CD4-positive, alpha-beta memory T cell (primary cell): ENCODE measurements at places on chromosomes 2 and 18. TPM values are rescaled to one million over a fixed set of nuclear protein-coding genes. Genes with fewer than 3 reads are reported as not detected.

- DNase-seq, result no peak
- H3K27me3 ChIP-seq, result no peaks in the 10 kb centered on the region
- no peak overlapping the region for H3K27ac ChIP-seq
- H3K36me3 ChIP-seq, result peaks cover 63% of the 10 kb centered on the region
- peaks cover 20% of the 10 kb centered on the region for H3K4me1 ChIP-seq
Observed at GRCh38 chr2:101277111-101277510, 24.4 kb downstream of the CNOT11 start.

DNA sequence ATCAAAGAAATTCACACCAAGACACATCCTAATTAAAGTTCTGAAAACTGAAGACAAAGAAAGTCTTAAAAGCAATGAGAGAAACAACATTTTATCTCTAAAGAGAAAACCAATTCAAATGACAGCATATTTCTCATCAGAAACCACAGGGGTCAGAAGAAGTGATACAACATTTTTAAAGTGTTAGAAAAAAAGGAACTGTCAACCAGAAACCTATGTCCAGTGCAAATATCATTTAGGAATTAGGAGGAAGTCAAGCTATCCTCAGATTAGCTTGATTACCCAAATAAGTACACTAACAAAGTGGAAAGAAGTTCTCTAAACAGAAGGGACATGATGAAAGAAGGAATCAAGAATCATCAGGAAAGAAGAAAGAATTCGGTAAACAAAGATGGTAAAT lies 59.5 kb upstream of the BCL2L11 start:
- no peak overlapping the region for H3K27ac ChIP-seq
- no peak for DNase-seq

DNA sequence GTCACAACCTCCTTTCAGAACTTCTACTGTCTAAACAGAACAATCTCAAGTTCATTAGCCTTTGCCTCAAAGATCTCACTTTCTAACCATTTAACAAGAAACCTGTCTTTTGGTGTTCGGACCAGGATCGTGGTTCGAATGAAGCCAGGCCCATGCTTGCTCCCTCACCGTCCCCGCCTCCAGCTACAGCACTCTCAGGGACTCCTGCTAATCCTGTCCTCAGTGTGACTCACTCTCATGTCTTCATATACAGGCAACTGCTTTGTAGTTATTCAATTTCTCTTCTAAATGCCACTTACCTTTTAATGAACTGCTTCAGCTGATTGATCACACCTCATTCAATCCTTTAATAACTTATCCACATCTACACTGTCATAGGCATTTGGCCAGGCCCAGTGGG lies 15.8 kb downstream of the SERTAD2 start:
- no peak for DNase-seq
- H3K27ac ChIP-seq, result no peak overlapping the region
- peaks cover 30% of the 10 kb centered on the region for H3K4me1 ChIP-seq
- H3K4me3 ChIP-seq, result no peak overlapping the region

- H3K27ac ChIP-seq, result no peak overlapping the region
- no peaks in the 10 kb centered on the region for H3K27me3 ChIP-seq
- H3K4me1 ChIP-seq, result no peaks in the 10 kb centered on the region
- no peak for DNase-seq
- H3K4me3 ChIP-seq, result no peak overlapping the region
Observed at GRCh38 chr18:61400716-61401115, 67.5 kb downstream of the CDH20 start.

- H3K27me3 ChIP-seq, result no peaks in the 10 kb centered on the region
- H3K4me3 ChIP-seq, result no peak overlapping the region
- DNase-seq, result no peak
- H3K4me1 ChIP-seq, result no peaks in the 10 kb centered on the region
- no peak overlapping the region for H3K27ac ChIP-seq
Observed at GRCh38 chr2:120711694-120712093, 24.0 kb upstream of the GLI2 start.

DNA sequence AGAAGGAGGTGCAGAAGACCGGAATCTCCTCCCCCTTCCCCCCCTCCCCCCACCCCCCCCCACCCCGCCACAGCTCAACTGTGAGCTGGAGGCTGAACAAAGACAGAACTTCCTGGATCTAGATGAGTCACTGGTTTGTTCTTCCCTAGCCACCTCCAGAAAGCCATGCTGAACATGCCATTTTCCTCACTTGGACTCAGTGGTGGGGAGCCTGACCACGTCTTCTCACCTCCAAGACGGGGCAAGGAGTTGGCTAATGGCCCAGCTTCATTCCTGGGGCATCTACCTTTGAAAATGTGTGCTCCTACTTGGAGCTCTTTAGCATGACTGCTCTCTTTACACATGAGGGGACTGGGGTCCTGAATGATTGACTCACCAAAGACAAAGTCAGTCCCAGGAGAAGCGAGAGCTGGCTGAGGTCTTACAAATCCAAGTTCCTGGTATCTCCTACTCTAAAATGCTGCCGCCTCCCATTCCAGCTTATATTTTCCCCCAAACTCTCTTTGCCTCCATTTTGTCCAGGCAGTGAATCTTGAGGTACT lies 22.6 kb upstream of the FZD5 start:
- H3K4me1 ChIP-seq, result no peaks in the 10 kb centered on the region
- H3K27ac ChIP-seq, result no peak overlapping the region
- no peaks in the 10 kb centered on the region for H3K27me3 ChIP-seq
- DNase-seq, result no peak
- H3K36me3 ChIP-seq, result no peaks in the 10 kb centered on the region

- no peaks in the 10 kb centered on the region for H3K27me3 ChIP-seq
- H3K27ac ChIP-seq, result no peak overlapping the region
- no peaks in the 10 kb centered on the region for H3K4me1 ChIP-seq
- H3K4me3 ChIP-seq, result no peak overlapping the region
Observed at GRCh38 chr2:163919717-163920116, 183.9 kb upstream of the FIGN start.

DNA sequence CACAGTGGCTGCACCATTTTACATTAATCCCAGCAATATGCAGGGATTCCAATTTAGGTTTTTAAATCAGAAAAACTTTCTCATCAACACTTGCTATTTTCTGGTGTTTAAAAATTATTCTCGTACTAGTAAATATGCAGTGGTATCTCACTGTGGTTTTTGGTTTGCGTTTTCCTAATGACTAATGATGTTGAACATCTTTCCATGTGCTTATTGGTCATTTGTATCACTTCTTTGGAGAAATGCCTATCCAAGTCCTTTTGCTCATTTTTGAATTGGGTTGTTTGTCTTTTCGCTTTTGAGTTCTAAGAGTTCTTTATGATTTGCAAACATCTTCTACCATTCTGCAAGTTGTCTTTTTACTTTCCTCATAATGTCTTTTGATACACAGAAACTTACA lies 62.1 kb upstream of the TCF7L1 start:
- no peaks in the 10 kb centered on the region for H3K27me3 ChIP-seq
- H3K36me3 ChIP-seq, result no peaks in the 10 kb centered on the region
- no peak for DNase-seq
- H3K4me1 ChIP-seq, result peaks cover 4% of the 10 kb centered on the region

Gene C2orf78
- not detected for total RNA-seq

Gene PRKAG3
- not detected for total RNA-seq
